ENCODE measurements at places on chromosomes 5 and 9.

DNA sequence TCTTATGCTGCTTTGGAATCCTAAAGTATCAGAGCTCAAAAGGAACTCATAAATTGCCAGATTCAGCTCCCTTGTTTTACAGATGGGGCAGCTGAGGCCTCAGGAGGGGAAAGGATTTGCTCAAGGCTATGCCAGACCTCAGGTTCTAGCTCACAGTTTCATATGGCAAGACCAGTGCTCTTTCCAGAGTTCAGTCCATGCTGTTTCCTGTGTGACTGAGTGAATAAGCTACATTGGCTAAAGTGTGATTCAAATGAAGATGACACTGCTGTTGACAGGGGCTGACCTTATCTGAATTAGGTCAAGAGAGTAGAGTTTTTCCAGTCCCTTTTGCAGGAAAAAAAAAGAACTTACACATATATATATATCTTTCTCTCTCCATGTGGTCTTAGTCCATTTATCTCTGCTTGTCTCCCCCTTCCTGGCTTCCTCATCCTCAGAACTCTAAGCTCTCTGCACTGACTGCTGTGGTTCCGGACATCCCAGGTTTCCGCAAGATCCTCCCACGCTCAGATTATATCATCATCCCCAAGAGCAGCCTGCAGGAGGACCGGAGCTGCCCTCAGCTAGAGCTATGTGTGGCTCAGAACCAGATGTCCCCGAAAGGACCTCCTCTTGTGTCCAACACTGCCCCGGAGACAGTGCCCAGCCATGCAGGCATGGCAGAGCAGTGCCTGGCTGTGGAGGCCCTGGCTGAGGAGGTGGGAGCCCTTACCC lies 9.3 kb downstream of the HMGXB3 start:
- no peak for DNase-seq

GRCh38 chr5:81830596-81830995 lies 79.7 kb upstream of the SSBP2 start:
- DNase-seq = no peak

DNA sequence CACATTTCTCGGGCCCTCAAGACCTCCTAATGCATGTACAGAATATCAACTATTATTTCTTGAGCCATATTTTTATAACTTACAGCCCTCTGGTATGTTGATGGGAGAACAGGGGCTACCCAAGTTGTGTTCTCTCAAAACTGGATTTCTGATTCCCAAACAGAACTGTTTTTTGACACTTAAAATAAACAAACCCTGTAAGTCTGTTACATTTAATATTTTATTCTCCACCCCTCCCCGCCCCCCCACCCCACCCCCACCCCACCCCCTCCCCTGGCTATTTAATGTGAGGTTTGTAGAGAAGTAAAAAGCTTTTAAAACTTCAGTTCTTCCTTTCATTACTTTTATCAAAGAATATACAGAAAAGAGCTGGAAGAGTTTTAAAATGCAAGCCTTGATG lies 77.9 kb downstream of the FOXB2 start:
- DNase-seq = no peak

GRCh38 chr5:116719106-116719505 lies 144.5 kb upstream of the SEMA6A start:
- DNase-seq = no peak

DNA sequence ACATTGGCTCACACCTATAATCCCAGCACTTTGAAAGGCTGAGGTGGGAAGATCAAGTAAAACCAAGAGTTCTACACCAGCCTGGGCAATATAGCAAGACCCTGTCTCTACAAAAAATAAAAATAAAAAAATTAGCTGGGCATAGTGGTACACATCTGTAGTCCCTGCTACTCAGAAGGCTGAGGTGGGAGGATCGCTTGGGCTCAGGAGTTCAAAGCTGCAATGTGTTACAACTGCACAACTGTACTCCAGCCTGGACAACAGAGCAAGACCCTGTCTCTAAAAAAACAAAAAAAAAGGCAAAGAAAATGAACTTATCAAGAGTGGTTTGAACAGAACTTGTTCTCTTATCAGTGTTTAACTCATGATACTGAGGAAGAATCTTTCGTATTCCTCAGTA lies 29.3 kb downstream of the AP3B1 start:
- no peak for DNase-seq

DNA sequence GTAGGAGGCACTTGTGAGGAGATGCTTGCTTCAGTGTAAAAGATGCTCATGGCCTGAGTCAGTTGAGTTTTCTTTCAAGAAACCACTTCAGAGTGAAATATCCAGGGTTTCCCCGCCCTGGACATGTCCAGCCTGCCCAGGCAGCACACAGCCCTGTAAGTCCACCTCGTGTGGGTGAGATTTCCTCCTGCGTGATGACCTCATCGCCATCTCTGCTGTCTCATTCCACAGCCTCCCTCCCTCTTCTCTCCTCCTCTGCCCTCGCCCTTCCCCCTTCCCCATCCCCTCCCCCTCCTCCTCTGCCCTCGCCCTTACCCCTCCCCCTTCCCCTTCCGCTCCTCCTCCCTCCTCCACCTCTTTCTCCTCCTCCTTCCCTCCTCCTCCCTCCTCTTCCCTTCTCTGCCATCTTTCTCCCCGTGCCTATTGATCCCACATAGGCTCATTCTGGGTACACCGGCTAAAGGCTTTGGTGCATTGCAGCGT lies 34.0 kb upstream of the NCS1 start:
- DNase-seq = no peak

DNA sequence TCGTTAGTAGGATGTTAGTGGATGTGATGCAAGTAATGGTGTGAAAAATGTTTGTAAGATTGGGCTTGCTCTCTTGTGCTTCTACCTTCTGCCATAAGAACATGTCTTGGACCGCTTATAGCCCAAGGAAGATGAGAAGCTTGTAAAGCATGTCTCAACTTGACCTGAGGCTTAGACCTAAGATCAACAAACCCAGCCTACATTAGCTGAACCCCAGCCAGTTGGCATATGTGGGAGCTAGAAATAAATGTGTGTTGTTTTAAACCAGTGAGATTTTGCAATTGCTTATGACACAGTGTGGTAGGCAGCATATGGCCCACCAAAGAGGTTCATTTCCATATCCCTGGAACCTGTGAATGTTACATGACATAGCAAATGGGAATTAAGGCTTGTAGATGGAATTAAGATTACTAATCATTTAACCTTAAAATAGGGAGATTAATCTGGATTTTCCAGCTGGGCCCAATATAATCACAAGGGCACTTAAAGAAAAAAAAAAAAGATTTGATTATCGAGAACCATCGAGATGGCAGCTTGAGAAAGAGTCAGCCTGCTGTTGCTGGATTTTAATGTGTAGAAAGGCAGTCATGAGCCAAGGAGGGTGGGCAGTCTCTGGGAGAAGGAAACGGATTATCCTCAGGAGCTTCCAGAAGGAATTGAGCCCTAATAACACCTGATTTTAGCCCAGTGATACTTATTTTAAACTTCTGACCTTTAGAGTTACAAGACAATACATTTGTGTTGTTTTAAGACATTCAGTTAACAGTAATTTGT lies 27.3 kb upstream of the EDIL3 start:
- no peak for DNase-seq

- DNase-seq = no peak
Observed at GRCh38 chr5:178583279-178583678, 6.9 kb downstream of the COL23A1 start.

GRCh38 chr9:112848316-112849151 lies 42.1 kb downstream of the SLC46A2 start:
- DNase-seq = no peak

DNA sequence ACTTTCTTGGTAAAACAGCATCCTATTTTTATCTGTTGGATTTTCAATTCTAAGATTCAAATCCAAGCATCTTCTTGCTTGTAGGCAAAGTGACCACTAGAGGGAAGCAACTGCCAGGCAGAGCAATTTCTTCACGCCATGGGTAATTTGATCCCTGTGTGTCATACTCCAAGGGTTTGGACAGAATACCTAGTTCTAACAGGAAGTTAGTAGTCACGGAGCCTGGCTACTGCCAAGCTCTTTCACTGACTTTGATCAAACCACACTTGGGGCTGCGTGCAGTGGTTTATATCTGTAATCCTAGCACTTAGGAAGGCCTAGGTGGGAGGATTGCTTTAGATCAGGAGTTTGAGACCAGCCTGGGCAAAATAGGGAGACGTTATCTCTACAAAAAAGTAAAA lies 473.6 kb upstream of the TNC start:
- no peak for DNase-seq
